ENCODE measurements at places on chromosomes 2 and 18.

GRCh38 chr2:200964498-200964897, 1.0 kb upstream of the ORC2 start:
- no peak for DNase-seq

- no peak for DNase-seq
These were observed 198.2 kb downstream of the TGIF1 start for GRCh38 chr18:3648200-3648599.

DNA sequence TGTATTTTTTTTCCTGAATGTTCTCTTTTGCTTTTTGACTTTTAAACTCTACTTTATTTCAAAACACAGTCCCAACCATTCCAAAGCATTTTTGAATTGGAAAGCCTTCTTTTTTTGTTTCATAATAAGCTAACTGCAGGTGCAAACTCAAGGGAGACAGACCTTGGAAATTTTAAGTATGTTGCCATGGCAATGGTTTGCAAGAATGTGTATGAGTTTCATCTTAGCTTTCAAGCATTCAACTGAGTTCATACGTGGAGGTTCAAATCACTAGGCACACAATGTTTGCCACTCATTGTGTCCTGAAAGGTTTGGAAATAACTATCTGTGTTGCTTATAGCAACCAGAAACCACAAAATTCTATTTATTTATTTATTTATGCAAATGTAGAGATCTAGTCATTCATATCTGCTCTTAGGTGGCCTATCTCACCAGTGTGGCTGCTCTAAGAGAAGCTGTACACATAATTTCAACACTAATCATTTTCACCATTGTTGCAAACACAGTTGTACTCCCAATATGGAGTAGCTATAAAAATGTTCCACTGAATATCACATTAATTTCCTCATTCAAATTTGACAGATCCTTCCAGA, 805.7 kb upstream of the FSHR start:
- no peak for DNase-seq

- DNase-seq = no peak
These were observed 13.2 kb downstream of the EDAR start for GRCh38 chr2:108975613-108976435.

GRCh38 chr2:237688081-237688480, 60.7 kb downstream of the LRRFIP1 start:
- no peak for DNase-seq

- DNase-seq = no peak
These were observed 139.9 kb downstream of the MCFD2 start for GRCh38 chr2:46775722-46776121.

- DNase-seq = peak; percentile 28
These were observed 45.5 kb downstream of the RAB12 start for GRCh38 chr18:8654503-8655451.

DNA sequence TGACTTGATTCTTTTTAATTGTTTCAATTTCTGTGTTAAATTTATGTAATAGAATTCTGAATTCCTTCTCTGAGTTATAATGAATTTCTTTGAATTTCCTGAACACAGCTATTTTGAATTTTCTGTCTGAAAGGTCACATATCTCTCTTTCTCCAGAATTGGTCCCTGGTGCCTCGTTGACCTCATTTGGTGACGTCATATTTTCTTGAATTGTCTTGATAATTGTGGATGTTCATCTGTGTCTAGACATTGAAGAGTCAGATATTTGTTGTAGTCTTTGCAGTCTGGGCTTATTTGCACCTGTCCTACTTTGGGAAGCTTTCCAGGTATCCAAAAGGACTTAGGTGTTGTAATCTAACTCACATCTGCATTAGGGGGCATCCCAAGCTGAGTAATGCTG, 111.4 kb upstream of the LRRTM4 start:
- DNase-seq = no peak

DNA sequence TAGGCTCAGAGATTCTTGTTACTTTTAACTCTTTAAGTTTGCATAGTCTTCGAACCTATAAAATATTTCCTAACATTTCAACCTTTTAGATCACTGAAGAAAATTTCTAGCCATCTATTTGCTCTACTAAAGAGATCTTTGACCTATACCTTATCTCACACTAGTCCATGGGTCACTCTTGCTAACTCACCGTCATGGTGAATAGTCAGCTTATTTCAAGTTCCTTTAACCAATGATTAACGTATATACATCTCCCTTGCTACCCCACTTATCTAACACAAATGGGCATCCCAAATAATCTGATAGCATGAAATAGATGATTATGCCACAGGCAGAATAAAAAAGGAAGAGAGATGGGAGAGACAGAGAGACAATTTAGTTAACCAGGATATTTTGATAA, 303.1 kb downstream of the GPD2 start:
- DNase-seq = no peak

- DNase-seq = no peak
These were observed 26.3 kb upstream of the MOCOS start for GRCh38 chr18:36160959-36161371.

- no peak for DNase-seq
These were observed 60.8 kb downstream of the EFEMP1 start for GRCh38 chr2:55862673-55863390.

DNA sequence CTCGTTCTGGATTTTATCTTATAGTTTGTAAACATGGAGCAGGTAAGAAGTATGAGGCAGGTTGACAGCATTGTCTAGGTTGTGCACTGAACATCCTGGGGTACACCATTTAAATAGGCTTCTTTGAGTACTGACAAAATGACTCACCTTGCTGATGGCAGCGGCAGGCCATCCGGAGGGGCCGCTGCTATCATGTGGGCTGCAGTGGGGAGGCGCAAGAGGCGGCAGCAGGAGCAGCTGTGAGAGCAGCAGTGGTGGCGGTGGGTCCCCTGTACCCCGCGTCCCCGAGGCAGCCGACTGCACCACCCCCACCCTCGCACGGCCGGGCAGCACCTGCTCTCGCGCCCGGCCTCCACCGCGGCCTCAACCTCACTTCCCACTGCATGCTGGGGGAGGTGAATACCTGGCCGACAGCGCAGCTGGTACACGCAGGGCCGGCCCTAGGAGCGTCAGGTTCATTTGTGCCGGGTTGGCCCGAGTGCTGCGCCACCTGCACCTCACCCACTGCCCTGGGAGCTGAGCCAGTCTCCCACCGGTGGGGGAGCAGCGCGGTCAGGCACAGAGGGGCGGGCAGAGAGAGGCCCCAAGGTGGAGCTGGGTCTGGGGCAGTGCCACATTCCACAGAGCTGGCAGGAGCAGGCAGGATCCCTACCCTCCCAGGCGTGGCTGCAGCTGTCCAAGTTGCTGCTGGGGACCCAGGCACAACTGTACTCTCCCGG, 154.5 kb upstream of the RBMS1 start:
- no peak for DNase-seq

- no peak for DNase-seq
These were observed 1.2 kb downstream of the IMMT start for GRCh38 chr2:86193901-86194567.

- no peak for DNase-seq
These were observed 13.2 kb downstream of the PRELID3A start for GRCh38 chr18:12420821-12421421.

- DNase-seq = no peak
These were observed 373.6 kb upstream of the ST6GAL2 start for GRCh38 chr2:107259408-107260195.

DNA sequence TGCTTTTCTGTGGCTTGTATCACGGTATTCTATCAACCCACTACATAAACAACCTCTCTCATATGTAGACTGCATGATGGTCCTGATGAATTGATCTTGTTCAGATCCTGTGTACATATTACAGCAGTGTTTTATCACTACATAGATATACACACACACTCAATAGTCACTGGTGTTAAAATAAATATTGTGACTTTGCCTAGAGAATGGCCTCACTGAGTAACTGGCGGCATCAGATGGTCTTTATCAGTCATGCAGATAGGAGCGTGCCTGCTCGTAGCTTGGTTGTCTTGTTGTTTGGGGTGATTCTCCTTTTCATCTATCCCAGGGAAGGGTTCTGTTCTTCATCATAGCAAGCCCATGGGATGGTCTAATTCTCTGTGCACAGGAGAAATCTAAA, 18.4 kb upstream of the CTAGE1 start:
- DNase-seq = no peak

DNA sequence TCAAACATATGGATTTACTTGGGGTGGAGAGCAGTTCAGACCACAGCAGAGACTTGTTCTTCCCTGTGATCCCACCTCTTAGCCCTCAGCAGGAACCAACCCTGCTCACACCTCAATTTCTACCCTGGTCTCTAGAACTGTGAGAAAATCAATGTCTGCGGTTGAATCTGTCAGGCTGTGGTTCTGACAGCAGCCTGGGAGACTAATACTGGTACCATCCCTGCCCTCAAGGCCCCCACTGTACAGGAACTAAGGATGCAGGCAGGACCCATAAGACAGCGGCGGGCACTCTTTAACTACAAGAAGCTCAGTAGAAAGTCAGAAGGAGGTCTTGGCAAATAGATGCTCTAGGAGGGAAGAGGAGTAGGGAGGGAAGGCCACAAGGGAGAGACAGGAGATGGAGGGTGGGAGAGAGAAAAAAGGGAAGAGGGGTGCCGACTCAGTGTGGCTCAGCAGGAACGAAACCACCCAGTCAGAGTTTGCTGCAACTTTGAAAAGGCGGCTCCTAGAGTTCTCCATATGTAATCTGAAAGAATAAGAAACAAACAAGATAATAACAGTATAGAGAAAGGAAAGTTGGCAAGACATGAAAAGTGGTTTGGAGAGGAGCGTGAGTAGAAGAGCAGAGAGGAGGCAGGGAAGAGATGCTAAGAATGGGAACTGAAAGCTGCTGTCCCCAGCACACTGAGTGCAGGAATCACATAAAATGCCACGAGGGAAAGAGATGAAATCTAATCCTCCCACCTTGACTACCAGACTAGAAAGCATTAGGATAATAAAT, 323.9 kb upstream of the ID2 start:
- DNase-seq = no peak

DNA sequence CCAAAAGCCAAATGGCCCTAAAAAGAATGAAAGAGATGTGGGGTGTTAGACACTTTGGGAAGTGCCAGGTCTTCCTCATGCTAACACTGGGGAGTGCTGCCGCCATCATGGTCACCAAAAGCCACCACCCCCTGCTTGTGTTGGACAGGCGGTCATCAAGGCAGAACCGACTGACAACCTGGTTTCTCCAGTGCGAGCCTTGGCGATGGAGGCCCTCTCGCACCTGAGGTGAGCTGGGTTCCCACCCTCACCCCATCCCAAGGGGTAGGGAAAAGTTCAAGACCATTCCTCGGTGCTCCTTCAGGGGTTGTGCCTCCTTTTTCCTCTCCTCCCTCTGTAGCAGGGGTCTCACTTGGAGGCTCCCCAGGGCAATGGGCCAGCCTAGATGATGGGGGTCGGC, 33.6 kb downstream of the MROH2A start:
- no peak for DNase-seq

GRCh38 chr2:1665761-1666505, 78.4 kb downstream of the PXDN start:
- DNase-seq = no peak

DNA sequence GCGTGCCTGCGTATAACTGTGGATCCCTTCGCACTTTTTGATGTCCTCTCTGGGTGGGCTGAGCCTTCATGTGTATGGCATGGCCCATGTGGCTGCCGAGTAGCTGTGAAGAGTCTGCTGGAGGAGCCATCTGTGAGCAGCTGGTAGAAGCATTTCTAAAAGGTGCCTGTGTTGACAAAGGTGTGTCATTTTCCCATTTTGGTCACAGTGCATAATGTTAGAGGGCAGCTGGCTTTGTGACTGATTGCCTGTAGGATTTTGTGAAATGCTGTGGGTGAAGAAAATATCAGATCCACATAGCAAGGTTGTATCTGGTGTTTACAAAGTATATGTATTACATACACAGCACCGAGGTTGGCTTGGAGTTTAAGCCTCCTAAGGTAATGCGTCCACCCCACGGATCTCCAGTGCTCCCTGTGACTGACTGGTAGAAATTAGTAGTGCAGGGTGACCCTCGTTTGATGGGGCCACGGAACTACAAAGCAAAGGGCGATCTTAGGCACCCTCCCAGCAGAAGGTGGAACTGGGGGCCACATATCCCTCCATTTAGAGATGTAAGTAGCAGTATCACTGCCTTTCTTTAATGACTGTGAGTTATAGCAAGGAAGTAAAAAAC, 16.5 kb downstream of the GATA6 start:
- no peak for DNase-seq

- DNase-seq = no peak
These were observed 205.4 kb downstream of the HDAC4 start for GRCh38 chr2:239195318-239195871.

DNA sequence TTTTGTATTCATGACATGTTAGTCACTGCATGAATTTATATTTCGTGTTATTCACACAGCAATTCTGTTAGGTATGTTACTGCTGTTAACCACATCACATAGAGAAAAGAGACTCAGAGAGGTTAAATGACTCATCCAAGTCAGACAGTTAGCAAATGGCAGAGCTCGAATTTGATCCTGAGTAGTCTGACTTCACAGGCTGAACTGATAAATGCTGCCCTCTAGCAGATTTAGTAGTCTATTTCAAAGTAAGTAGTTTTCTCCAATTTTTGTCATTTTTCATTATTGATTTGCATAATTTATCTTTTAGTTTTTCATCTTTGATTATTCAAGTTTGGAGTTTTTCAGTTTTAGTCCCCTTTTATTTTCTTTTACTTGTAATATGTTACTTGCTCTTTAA, 58.3 kb downstream of the WDR7 start:
- DNase-seq = peak; percentile 3

- DNase-seq = no peak
These were observed 67.2 kb upstream of the RAB6C start for GRCh38 chr2:129912066-129912820.

DNA sequence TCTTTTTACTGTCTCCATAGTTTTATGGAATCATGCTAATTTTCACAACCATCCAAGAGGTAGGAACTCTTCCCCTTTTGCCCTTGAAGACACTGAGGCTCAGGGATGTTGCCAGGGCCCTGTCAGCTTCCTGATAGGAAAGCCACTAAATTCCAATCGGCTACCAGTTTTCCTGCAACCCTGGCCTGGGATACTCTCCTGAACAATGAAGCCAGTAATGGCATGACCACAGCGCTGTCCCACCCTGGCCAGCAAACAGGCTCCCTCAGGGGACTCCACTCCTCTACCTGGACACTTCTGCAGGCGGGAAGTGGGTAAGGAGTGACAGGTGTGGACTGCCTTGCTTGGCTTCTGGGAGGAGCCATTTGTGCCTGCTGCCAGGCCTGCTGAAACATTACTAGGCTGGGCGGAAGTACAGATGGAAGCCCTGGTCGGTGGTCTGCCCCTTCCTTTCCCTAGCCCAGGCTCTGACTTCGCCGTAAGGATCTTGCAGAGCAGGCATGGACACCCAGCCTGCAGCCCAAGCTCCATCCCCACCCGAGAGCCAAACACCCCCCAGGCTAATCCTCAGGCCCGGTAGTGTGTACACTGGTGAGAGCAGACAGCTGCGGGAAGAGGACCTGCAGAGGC, 78.8 kb upstream of the SMAD2 start:
- DNase-seq = no peak

DNA sequence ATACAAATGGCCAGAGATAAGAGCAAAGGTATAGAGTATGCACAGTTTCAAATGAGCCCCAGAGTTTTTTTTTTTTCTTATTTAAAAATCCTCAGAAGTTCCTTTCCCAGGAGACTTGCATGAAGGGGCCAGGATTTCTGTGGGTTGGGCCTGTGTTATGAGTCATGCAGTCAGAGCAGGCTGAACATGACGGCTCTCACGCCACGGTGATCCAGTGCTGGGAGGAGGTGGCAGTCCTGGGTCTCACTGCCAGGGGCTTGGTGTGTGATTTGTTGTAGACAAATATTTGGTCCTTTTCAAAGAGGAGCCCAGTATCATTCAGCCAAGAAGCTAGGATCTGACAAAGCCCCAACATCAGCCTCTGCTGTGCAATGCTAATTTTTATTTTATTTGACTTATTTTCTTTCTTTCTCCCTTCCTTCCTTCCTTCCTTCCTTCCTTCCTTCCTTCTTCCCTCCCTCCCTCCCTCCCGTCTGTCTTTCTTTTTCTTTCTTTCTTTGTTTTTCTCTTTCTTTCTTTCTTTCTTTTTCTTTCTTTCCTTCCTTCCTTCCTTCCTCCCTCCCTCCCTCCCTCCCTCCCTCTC, 10.4 kb upstream of the KCNE4 start:
- no peak for DNase-seq
